ENCODE measurements at places on chromosomes 5 and 9. TPM values are rescaled to one million over a fixed set of nuclear protein-coding genes. Genes with fewer than 3 reads are reported as not detected.

The CTXN3 gene
- not detected for total RNA-seq

The IFNA2 gene
- not detected for total RNA-seq

The PCDHGB2 gene
- 3.3 TPM for total RNA-seq

The CCDC183 gene
- total RNA-seq = 0.59 TPM

The GRIN1 gene
- 0.89 TPM for total RNA-seq

The ACTBL2 gene
- 5.8 TPM for total RNA-seq

The HCN1 gene
- 0.59 TPM for total RNA-seq

The LCN1 gene
- total RNA-seq = not detected
